Suppressor macrophage treated with lipopolysaccharide for 1 hour (primary cell): ENCODE measurements at places on chromosomes 7 and 10.

- no peak for DNase-seq
These were observed 61.5 kb downstream of the INSIG1 start for GRCh38 chr7:155358948-155359712.

- DNase-seq = no peak
These were observed 21.8 kb upstream of the DGKB start for GRCh38 chr7:14924398-14924797.

- DNase-seq = no peak
These were observed 49.3 kb upstream of the RAB11FIP2 start for GRCh38 chr10:118096022-118096421.

- DNase-seq = no peak
These were observed 1.3 kb downstream of the TYSND1 start for GRCh38 chr10:70145166-70145665.

- peak; percentile 42 for DNase-seq
These were observed 148.8 kb downstream of the CHN2 start for GRCh38 chr7:29343399-29343798.

DNA sequence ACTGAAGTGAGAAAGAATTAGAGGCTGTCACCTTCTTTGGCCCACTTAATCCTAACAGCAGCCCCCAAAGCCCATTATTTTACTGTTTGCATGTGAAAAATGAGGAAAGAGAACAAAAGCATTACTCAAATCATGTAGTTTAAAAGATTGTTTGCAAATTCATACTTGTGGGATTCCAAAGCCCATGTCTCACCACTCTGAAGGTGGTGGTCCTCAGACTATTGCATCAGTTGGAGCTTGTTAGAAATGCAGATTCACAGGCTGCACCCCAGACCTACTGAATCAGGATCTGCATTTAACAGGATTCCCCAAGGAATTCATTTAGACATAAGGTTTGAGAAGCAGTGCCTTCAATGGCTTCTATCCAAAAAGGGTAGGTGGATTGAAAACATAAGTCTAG lies 93.7 kb upstream of the PDE1C start:
- DNase-seq = no peak

DNA sequence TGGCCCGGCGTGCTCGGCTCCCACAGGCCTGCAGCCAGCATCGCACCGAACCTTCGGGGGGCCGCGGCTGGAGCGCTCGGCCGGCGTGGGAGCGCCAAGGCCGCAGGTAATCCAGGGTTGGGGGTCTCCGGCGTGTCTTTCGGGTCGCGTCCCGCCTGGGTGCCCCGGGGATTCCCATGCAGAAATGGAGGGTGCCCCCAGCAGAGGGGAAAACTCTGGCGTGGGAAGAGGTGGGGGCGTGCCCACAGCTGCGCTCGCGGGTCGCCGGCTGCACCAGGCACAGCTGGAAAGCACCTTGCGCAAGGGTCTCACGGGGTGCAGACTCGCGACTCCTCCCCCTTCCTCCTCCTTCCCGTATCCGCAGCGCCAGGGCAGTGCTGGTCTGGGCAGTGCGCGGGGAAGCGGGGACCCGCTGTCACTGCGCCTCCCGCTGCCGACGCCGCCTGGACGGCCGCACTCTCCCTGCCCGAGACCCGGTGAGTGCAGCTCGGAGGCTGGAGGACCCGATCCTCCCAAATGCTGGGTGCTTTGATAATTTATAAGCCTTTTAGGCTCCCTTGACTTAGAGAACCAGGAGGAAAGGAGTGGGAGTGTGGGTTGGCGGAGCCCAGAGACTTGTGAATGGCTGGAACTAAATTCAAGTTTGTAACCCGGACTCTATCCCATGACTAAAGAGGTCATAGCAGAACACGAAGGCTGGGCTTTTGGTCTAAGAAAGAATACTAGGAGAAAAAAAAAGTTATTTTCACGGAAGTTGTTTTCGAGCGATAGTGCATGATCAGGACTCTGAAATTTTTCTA lies 489 bp downstream of the MAP3K8 start:
- peak; percentile 97 for DNase-seq

GRCh38 chr7:81244224-81244623 lies 325.4 kb upstream of the SEMA3C start:
- DNase-seq = peak; percentile 48

DNA sequence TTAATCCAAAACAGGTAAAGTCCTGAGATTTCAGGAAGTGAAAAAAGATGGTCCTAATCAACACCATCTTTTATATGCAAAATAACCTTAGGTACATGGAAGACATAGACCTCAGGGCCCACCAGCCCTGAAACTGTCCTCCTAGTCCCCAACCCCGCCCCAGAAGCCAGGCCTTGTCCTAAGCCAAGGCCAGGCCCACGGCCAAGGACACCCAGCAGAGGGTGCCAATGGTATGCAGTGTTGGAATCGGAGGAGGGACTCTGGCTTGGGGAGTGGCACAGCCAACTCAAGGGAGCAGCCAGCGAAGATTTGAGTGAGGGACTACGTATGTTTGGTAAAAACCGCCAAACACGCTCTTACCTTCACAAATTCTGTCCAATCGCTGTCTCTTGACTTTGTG lies 96.7 kb downstream of the ZRANB1 start:
- peak; percentile 22 for DNase-seq
